ENCODE measurements at places on chromosomes 7 and 10.

- DNase-seq: no peak
These were observed 60.4 kb downstream of the HDAC9 start for GRCh38 chr7:18555968-18556367.

GRCh38 chr7:151179287-151179860 lies 7.7 kb downstream of the ASB10 start:
- DNase-seq: no peak

- DNase-seq: peak; percentile 5
These were observed 27.8 kb downstream of the CDHR3 start for GRCh38 chr7:105990727-105991453.

DNA sequence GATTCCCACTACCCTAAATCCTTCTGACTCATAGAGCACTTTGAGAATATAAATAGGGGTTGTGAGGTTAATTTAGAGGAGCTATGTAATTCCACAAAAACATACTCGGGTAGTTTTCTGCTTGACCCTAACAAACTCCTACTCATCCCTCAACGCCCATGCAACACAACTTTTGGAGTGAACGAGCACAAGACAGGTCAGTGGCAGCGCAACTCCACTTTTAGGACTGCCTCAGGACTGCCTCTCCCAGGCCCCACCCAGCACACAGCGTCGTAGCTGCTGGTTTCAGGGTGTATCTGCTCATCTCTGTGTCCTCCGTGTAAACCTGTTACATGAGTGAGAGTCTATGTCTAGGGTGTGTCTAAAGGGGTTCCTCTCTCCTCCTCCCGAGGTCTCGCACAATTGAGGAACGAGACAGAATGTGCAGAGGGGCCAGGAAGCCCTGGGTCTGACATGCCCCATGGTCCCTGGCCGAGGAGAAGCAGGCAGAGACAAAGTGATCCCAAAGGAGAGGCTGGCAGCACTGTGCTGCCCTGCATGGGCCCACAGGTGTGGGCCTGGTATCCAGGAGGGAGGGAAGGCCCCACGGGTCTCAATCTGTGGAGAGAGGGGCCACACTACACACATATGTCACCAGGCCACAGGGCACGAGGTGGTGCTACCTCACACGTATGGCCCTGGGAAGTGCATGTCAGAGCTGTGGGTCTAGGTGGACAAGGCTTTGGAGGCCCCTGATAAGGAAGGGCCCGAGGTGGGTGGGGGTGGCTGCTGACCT lies 45.5 kb downstream of the CAMK2B start:
- no peak for DNase-seq

DNA sequence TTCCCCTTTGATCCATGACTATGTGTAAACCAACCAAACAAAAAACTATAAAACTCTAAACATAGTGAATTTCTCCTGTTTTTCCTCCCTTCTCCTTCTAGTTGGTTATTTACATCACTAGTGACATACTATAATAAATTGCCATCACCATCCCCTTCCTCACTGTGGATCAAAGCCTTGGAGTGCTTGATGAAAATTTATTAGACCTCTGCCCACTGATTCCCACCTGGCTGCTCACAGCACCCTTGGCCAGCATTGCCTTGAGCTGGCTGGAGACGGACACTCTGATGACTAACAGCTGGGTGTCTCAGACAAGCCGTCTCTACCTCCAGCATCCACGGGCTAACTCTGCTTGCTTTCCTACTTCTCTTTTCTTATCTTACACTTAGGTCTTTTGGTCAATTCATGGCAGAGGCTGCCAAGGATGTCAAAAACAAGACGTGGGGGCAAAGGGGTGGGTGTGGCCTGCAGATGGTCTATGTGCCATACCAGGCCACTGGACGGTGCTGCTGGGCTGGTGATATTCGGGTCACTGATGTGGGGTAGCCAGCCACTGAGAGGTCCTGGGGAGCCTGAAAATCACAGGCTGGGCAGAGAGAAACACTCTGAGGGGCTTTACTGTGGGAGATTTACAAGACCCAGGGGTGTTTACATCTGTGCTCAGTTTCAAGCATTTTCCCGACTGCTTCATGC lies 207.8 kb downstream of the TAX1BP1 start:
- peak; percentile 27 for DNase-seq

DNA sequence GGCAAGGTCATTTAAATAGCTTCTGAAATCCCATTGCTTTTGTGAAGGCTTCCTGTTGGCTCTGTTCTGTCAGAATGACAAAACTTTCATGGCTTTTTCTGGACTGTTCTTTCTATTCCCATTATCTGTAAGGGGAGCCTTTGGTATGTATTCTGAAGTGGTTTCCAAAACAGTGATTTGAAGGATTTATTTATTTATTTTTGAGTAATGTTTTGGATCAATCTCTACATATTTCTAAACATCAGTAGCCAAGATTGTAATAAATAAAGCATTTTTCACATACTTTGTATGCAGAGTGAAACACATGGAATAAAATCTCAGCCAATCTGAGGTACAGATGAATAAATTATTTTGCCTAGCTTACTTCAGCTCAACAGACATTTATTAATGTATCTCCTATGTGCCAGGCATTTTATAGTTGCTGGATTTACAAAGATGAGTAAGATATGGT lies 121.1 kb downstream of the BBS9 start:
- peak; percentile 58 for DNase-seq

GRCh38 chr7:139698278-139698677 lies 79.5 kb downstream of the HIPK2 start:
- no peak for DNase-seq

- no peak for DNase-seq
These were observed 187.9 kb downstream of the CDC14C start for GRCh38 chr7:49112222-49112621.
